ENCODE measurements at places on chromosomes 12 and 14.
A peak's percentile ranks its signal among the peaks of the same experiment; 100 is the strongest.

DNA sequence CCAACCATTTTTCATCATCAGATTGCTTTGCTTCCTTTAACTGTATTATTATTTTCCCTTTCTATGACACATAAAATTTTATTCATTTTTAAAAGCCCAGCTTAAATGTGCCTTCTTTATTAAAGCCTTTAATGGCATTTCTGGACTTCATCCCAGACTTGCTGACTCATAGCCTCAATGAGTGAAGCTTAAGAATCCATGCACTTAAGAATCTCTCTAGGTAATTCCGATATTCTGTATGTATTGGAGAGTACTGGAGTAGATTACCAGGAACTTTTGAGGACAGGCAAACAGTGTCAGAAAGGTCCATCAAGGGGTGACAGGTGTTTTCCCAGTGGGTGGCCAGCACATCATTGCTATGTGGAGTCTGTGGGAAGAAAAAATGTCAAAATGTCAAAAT, 107.9 kb downstream of the PTPRQ start:
- no peak for DNase-seq

DNA sequence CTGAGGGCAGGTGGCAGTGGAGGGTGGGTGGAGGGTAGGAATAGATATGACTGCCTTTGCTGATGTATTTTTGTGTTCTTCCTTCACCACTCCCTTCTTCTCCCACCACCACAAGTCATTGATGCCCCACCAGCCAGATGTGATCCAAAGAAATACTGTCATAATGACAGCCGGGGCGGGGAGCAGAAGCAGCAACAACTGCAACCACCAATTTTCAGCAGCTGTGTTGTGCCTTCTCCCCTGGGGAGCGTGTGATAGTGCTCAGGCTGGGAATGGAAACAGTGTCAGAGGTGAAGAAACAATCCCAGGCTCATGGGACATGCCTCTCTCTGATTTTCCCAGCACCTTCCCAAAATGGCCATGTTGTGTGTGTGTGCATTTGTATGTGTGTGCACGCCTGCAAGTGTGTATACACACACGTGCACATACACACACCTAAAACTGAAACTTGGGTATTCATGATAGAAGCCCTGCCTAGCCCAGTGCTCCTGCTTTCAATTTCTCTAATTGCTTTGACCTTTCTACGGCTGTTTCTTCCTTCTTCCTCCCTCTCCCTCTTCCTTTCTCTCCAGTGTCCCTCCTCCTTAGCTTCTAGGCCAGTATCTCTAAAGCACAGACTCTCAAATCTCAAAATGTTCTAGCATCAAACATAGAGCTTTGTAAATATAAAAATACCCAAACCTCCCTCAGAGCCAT, 299.2 kb upstream of the FKBP4 start:
- DNase-seq: no peak

GRCh38 chr12:130765186-130765659, 49.1 kb upstream of the RIMBP2 start:
- peak; percentile 51 for DNase-seq

DNA sequence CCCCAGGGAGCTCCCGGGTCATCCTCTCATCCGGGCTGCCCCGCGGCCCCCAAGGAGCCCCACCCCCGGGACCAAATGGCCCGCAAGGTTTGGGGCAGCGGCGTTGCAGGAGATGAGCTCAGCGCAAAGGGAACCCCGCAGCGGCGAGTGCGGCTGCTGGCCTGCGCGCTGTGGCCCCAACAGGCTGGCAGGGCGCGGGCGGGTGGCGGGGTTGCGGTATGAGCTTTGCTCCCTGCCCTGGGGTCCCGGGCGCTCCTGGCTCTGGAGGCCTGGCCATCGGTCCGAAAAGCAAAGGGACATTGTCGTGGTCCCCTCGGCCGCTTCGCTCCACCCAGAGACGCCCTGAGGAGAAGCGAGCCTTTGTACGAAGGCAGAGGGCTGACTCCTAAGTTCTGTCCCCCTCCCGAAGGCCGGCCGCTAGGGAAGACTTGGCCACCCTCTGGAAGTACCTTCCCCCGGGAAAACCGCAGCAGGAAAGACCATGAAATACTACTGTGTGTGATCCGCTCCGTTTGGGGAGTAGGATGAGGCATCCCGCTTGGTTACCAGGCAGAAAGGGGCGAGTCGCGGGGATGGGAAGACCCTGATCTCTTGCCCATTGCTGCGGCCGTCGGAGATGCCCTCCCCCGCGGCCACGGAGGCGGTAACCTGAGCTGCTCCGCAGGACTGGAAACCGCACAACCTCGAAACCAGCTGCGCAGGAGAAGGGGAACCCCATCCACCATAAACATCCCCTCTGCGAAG, 620 bp upstream of the NID2 start:
- DNase-seq: no peak
